ENCODE measurements at places on chromosomes 5 and 9.

DNA sequence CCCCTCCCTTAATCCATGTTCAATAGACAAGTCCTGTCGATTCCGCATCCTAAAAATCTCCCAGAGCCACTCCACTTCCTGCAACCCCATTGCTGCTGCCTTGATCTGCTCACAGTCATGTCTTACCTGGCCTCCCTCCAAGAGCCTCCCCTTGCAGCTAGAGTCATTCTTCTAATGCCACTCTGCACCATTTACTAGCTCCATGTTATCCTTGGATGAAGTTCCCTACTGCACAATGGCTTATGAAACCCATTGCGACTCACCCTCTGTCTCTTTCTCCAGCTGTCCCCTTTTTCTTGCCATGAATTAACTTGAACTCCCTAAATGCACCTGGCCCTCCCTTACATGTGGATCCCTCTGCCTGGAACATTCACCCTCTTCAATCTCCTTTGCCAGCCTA, 39.5 kb downstream of the MEGF10 start:
- no peak for DNase-seq

DNA sequence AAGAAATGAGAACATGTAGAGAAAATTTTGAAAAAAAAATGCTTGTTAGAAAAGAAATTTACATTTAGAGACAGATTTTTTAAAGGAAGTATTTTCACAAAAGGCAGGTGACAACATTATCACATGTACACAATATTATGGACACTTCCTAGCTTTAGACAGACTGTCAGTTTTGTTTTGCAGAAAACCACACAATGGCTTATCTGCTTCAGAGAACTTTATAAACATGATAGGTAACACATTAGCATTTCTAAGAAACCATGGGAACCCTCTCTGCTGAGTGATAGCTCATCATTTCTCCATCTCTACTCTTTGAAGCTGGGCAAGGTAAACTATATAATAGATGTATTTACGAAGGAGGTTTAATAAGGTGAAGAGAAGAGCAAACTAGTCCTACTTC, 25.6 kb downstream of the POU5F2 start:
- no peak for DNase-seq

- no peak for DNase-seq
Observed at GRCh38 chr9:37200433-37201005, 80.1 kb downstream of the ZCCHC7 start.

DNA sequence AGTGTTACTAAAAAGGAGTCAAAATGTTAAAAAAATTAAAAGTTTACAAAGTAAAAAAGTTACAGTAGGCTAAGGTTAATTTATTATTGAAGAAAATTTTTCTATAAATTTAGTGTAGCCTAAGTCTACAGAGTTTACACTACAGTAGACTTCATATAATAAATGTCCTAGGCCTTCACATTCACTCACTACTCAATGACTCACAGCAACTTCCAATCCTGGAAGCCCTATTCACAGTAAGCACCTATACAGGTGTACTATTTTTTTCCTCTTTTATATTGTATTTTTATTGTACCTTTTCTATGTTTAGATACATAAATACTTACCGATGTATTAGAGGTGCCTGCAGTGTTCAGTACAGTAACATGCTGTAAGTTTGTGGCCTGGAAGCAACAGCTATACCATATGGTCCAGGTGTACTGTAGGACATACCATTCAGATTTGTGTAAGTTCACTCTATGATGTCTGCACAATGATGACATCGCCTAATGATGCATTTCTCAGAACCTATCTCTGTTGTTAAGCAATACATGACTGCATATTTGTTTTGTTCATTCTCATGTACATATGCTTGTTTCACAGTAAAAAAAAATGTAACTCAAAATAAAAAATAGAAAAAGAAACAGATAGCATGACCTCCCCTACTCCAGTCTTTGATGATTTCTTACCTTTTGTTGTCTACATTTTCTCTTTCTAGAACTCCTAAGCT, 64.7 kb downstream of the NR3C1 start:
- no peak for DNase-seq

DNA sequence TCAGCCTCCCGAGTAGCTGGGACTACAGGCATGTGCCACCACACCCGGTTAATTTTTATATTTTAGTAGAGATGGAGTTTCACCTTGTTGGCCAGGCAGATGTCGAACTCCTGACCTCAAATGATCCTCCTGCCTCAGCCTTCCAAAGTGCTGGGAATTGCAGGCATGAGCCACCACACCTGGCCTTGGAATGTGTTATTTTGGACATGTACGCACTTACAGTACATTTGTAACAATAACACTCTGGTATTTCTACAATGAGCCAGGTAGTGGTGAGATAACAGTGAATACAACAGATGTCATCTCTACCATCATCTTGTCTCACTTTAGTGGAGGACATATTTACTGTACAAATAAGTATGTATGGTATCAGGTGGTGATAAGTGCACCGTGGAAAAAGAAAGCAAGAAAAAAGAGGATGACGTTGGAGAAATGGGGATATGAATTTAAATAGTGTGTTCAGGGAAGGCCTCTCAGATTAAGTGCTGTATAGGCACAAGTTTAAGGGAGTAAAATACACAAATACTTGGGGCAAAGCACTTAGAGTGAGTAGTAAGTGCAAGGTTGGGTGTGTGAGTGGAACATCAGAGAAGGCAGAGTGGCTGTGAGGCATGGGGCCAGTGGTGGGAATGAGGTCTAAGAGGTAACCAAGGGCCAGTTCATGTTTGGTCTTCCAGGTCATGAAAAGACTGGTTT, 100.1 kb downstream of the CDC42SE2 start:
- no peak for DNase-seq

- no peak for DNase-seq
Observed at GRCh38 chr9:79610019-79610631, 38.4 kb downstream of the TLE4 start.

- no peak for DNase-seq
Observed at GRCh38 chr5:98656125-98656795, 117.2 kb upstream of the RGMB start.

- DNase-seq, result no peak
Observed at GRCh38 chr5:54224103-54224826, 86.1 kb downstream of the ARL15 start.

- DNase-seq, result peak; percentile 62
Observed at GRCh38 chr5:64977779-64978178, 209.0 kb downstream of the CWC27 start.

DNA sequence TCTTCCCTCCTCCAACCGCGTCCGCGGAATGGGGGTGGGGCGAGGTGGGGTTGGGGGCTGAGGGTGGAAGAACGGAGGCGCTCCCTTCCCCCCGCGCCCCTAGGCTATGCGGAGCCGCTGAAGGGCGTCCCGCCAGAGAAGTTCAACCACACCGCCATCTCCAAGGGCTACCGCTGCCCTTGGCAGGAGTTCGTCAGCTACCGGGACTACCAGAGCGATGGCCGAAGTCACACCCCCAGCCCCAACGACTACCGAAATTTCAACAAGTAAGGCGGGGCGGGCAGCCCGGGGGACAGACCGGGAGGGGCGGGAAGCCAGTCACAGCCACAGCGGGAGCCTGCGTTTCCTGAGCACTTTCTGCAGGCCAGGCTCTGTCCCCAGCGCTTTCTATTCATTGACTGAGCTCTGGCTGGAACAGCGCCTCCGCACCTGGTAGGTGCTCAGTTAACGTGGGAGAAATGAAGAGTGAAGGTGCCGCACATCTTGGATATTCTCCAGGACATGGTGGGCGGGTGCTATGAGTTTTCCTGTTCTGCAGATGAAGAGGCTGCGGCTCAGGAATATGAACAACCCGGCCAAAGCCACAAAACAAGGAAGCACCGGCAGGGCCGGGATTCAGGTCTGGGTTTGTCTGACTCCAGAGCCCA, 11.3 kb downstream of the MYOZ3 start:
- DNase-seq, result no peak

DNA sequence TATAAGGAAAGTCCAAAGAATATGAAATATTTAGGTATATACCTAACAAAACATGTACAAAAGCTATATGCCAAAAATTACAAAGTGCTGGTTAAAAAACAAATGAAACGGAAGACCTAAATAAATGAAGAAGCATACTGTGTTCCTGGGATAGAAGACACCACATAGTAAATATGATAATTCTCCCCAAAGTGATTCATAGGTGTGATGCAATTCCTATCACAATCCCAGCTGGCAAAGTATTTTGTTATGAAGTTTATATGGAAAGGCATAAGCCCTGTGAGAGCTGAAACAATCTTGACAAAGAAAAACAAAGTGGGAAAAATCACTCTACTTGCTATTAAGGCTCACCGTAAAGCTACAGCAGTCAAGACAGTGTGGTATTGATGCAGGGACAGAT, 2.6 kb upstream of the SMIM23 start:
- DNase-seq, result no peak

GRCh38 chr9:35481347-35481975, 8.4 kb upstream of the RUSC2 start:
- peak; percentile 73 for DNase-seq

Measured in inflammatory macrophage (primary cell).